Anterior cingulate cortex (tissue), 58 donors: ENCODE measurements at places on chromosomes 7 and 10.

- DNase-seq: no peak
Observed at GRCh38 chr10:70546584-70546983, 56.0 kb downstream of the PRF1 start.

DNA sequence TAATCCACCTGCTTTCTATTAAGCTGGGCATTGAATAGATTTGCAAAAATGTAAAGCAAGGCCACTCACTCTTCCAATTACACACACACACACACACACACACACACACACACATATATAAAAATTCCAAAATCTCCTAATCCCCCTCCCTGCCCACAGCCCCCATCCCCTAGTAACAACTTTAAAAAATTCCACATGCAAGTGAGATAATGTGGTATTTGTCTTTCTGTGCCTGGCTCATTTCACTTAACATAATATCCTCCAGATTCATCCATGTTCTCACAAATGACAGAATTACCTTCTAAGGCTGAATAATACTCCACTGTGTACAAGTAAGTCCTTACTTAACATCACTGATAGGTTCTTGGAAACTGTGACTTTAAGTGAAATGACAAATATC, 24.2 kb downstream of the SH2D4B start:
- DNase-seq: no peak

DNA sequence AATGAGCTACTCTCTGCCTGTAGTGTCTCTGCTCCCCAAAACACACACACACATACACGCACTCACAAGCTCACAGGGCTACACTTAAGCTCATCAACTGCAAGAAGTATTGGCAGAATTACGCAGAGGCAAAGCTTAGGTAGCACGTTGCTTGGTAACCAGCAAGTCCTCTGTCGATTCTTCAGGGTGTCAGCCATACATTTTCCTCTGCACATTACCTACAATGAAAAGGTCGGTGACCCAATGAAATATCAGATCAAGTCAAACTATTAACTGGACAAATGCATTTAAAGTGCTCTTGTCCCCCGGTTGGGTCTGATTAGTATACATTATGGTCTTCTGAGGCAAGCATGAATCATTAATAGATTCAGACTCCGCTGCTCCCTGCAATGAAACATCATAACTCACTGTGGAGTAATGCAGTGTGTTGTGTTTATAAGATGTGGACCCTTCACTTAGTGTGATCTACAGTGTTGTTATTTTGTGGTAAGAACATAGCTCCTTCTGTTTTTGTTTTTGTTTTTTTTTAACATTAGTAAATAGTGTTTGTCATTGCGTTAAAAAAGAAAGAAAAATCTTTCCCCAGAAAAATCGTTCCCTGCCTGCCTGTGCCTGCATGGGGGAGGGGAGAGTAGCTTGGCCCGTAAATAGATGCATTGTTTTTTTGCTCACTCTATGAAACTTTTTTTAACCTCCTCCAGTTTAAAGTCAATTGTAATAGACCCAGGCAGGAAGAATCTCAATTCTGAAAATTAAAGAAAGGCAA, 325.5 kb downstream of the SFMBT2 start:
- DNase-seq: no peak

DNA sequence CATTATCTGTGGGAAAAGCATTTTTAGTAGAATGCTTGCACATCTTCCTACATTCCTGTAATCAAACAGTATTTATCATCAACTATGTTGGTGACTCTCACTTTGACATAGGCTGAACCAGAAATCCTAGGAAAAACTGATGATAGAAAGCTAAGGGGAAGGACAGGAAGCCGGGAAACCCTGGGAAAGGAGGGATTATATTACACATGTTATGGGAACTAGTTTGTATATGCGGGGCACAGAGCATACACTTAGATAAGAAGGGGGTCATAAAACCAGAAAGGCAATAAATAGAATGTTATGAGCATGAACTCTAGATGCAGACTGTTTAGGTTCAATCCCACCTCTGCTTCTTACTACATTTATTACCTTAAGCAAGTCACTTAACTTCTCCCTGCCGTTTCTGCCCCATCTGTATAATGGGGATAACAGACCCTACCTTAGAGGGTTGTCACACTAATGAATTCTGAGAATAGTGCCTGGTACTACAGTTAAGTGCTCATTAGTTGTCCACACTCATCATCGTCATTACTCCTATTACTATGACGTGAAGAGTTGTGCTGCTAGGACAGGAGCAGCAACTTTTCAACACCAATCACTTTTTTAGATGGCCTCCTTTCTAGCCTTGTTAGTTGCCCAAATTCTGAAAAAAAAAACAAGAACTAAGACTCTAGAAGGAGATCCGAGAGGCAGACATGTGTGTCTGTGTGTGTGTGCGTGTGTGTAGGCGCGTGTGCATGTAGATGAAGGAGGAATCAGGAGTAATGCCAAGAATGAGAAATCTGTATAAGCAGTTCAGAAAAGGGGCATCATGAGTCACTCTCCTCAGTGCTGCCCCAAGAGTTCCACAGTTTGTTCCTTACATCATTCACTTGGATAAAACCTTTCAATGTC, 52.2 kb downstream of the KMT2C start:
- no peak for DNase-seq

GRCh38 chr10:101493249-101493648, 94.8 kb downstream of the POLL start:
- no peak for DNase-seq

- no peak for DNase-seq
Observed at GRCh38 chr7:74019149-74019548, 8.8 kb upstream of the ELN start.

DNA sequence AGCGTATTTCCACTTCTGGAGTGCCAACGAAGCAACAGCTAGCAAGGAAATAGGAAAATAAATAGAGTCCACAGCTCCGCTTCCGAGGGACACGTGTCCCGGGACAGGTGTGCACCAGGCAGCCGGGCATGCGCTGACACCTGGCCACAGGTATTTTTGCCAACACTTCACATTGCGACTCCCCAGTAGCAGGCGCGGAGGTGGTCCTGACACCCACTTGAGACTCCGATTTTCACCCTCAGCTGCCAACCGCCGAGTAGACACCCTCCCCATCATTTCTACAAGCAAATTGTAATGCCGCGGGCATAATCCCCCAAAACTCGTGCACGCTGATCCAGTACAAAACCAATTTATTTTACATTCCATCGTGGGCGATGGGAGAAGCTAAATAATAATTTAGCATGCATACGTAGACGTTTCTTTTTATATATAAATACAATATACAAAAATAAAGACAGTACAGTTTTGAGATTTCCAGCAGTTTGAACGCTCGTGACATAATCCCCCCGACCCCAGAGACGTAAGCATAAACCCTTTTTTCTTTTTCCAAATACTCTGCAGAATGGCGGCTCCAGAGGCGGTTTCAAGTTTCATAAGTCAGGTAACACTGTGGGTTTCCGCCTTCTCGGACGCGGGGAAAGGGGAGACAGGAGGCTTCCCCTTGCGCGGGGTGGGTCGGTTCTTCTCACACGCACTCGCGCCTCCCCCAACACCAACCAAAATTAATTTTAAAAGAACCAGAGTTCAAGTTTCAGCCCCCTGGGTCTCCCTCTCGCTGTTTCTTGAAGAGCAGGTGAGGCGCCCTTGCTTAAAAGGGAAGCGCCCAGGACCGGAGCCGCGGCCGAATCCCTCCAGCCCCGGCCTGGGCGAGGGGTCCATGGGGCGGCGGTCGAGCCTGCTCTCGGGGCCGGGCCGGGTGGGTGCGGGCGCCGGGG, 5.7 kb downstream of the MNX1 start:
- no peak for DNase-seq

- no peak for DNase-seq
Observed at GRCh38 chr7:50865450-50865849, 82.8 kb upstream of the GRB10 start.

- no peak for DNase-seq
Observed at GRCh38 chr7:48832303-48832845, 92.0 kb upstream of the CDC14C start.

- no peak for DNase-seq
Observed at GRCh38 chr7:143388491-143389101, 7.5 kb downstream of the ZYX start.

DNA sequence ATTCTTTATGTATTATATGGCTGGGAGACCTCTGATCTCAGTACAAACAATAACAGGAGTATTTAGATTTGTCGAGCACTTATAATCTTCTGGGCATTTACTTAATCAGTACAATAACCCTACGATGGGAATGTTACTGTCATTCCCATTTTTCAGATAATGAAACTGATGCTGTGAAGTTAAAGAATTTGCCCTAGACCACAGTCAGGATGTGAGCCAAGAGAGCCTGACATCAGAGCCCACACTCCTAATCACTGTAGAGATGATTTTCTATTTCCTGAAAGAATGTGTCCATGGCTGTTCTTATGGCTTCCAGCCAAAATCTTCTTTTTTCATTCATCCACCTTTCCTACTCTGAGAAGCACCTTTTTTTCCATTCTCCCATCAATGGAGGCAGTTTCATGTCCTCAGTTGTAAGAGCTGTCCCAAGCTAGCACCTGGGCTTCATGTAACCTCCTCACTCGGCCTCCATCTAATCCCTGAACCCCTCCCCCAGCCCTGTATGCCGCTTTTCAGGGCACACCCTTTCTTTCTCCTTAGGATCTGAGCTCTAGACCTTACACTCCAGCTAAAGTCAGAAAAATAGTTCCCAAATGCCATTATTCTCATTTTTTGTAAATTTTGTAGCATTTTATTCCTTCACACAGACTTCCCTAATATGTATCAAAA, 12.2 kb upstream of the CAV1 start:
- DNase-seq: no peak

DNA sequence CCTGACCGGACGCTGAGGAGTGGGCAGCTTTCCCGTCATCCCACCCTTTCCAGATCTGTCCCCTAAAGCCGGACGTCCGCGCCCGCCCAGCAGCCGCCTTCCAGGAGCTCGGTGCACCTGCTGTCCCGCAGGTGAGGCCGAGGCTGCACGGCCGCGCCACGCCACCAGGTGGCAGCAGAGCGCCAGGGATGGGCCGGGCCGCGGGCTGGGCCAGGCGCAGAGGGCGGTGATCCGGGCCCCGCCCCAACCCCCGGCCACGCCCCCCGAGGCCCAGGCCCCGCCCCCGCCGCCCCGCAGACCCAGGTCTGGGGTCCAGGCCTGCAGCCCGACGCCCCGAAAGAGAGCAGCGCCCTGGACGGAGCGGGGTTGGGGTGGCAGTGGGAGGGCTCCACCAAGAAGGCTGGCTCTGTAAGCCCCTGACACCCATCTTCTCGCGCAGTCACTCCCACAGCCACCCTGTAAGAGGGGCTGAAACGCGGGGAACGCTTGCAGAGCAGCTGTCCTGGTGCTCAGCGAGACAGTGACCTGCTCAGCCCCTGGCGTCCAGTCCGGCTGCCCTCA, 32.2 kb downstream of the FOXL3 start:
- DNase-seq: peak; percentile 36

DNA sequence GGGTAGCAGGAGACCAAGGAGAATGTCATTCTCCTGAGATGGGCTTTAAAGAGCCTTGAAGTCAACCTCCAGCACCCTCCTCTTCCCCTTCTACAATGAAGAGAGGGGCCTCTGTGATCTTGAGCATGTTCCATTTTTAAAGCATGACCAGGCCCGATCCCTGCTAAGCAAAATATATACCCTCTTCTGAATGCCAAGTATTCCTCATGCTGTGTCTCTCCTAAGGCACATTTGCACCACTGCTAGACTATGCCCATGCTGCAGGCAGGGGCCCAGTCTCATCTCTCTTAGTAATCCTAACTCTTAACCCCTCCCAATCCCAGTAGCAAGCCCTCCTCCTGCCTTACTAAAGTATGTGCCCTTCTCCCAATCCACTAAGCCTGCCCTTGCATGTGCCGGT, 18.4 kb downstream of the SORBS1 start:
- no peak for DNase-seq

- DNase-seq: no peak
Observed at GRCh38 chr7:27159266-27160144, 3.0 kb upstream of the HOXA7 start.

- DNase-seq: peak; percentile 24
Observed at GRCh38 chr7:36967387-36967786, 243.1 kb upstream of the AOAH start.

DNA sequence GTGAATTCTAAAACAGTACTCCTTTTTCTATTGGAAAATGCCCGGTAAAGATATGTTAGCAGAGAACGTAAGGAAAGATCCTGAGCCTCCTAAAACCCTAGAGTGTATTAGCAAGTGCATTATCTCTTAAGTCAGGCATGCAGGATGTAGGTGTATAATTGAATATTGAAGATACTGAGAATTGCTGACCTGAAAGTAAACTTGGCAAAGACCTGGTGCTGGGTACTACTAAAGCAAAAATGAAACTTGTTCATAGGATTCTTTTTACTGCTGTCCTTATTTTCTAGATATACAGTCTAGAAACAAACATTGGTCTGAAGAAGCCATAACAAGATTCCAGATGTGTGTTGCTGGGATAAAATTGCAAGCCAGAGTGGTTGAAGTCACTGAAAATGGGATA, 18.8 kb upstream of the VWA2 start:
- no peak for DNase-seq

DNA sequence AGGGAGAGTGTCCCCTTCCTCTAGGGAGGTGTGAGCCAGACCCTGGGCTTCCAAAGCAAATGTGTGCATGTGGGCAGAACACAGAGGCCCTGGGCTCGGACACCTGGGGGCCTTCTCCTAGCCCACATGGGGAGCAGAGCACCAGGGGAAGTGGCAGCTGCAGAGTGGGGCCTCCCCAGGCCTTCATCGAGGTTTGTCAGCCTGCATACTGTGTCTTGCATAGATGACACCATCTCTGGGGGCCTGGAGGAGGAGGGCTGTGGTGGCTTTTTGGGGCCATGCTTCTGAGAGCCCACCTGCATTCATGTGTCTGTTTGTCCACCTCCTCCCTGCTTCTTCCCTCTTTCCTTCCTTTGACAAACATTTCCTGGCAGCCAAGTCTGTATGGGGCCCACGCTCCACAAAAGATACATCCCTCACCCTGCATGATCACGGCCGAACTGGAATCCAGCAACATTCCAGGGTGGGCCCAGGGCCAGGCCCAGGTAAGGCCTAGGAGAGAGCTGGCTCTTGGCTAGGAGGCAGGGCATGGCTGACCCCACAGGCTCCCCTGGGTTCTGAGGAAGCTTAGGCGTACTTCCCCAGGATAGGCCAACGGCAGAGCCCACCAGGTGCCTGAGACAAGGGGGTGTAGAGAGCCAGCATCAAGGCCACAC, 79.2 kb downstream of the ZMIZ1 start:
- no peak for DNase-seq

DNA sequence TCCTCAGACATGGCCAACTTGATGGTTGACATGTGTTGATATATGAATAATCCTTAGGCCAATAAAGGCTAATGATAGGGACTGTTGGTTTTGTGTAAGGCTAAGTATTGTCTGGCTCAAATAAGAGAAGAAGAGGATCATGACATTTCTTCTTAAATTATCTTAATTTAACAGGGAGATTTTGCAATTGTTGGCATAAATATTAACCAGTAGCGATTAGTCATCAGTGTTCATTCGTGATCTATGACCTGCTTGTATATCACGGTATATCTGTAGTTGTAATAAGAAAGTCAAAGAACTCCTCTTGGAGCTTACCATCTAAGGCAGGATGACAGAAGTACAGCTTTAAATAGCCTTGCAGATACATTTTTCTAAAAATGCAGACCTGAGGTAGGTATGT, 196.4 kb downstream of the CREB5 start:
- no peak for DNase-seq

GRCh38 chr7:55194522-55194921, 170.6 kb upstream of the LANCL2 start:
- no peak for DNase-seq

- no peak for DNase-seq
Observed at GRCh38 chr10:24278176-24278889, 69.4 kb downstream of the KIAA1217 start.

GRCh38 chr7:134902058-134902457, 84.2 kb upstream of the AGBL3 start:
- no peak for DNase-seq

- no peak for DNase-seq
Observed at GRCh38 chr7:152054367-152055230, 29.1 kb downstream of the GALNT11 start.

GRCh38 chr10:30656233-30656632, 26.7 kb upstream of the LYZL2 start:
- DNase-seq: no peak
